ENCODE measurements at places on chromosomes 4 and X.
A peak's percentile ranks its signal among the peaks of the same experiment; 100 is the strongest.

GRCh38 chr4:147799986-147800555 is 68.2 kb downstream of the ARHGAP10 start:
- peak; percentile 66 for DNase-seq

DNA sequence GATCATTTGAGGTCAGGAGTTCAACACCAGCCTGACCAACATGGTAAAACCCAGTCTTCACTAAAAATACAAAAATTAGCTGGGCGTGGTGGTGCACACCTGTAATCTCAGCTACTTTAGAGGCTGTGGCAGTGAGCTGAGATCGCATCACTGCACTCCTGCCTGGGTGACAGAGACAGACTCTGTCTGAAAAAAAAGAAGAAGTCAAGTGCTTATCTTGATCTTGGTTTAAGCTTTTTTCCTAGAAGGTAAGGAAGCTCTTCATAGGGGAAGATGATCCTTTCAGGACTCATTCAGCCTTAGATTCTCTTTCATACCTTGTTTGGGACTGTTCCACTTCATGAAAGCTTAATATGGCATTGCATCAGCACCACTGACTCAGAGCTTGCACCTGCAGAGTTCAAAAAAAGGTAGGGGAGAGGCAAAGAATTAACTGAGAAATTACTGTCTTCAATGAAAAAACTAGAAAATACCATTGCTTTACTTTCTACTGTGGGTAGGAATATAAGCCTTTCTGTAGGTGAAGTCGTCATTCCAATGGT is 70.8 kb upstream of the EPGN start:
- DNase-seq, result no peak

GRCh38 chr4:110139815-110140214 is 58.6 kb downstream of the ELOVL6 start:
- DNase-seq, result no peak

DNA sequence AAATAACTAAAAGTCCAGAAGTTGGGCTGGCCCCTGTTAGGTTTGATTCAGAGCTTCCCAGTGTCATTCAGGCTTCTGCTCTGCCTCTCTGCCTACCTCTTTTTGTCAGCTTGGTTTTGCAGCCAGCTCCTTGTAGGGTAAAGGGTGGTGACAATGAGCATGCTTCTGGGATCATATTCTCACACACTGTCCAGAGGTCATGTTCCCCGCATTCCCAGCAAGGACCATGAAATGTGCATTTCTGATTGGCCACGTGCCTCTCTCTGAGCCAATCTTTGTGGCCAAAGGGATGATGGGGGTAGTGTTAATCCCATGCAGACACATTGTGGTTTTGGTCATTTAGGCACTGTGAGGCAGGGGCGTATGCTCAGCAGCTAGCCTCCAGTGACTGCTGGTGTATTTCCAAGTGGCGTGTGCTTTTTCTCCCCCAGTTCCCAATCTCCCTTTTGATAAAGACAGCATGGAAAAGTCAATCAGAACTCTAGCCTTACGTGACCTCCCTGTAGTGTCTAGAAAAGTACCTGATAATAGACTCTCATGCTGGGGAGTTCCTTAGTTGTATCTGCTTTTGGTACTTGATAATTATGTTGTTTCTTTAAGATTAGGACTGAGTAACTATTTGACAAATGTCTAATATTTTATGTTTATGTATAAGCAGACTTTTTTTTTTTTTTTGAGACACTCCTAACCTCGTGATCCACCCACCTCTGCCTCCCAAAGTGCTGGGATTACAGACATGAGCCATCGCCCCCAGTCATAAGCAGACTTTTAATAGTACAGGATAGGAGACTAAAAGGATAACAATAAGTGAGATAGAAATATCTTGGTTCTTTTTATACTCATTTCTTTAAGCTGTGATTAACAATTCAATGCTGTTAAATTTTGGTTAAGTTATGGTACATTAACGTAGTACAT is 57.8 kb downstream of the KIAA0232 start:
- DNase-seq, result peak; percentile 78

GRCh38 chr4:107901213-107901934 is 30.0 kb upstream of the CYP2U1 start:
- no peak for DNase-seq

DNA sequence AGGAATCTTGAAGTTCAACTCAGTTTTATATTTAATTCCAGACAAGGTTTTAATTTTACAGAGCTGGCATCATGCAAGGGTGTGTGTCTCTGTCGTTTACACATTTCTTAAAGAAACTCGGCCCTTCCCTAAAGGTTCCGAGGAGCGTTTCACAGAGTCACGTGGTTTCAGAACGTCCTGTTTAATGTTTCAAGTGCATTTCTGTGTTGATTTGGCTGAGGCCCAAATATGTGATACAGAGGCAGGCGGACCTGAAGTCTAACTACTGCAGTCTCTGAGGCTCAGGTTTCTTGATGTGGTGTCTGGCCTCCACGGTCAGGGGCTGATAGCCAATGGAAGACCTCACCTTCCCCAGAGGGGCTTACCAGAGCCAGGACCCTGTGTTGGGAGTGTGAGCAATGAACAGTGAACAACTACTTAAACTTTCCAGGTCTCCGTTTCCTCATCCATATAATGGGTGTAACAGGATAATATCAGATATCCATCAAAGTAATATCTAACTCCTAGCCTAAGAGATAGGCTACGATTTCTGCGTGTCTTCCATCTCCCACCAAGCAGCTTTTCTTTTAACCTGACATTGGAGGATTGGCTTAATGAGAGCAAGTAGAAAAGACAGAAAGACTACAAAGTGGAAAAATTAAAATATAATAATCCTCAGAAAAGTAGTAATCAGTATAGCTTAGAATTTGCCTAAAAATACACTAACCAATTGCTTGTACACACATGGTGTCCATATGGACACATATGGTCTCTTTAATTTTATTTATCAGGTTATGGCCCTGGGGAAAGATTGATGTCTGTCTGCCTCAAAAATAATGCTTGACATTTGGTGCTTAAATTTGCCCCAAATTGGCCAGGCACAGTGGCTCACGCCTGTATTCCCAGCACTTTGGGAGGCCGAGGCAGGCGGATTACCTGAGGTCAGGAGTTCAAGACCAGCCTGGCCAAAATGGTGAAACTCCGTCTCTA is 50.0 kb upstream of the TRIM2 start:
- DNase-seq, result peak; percentile 42

DNA sequence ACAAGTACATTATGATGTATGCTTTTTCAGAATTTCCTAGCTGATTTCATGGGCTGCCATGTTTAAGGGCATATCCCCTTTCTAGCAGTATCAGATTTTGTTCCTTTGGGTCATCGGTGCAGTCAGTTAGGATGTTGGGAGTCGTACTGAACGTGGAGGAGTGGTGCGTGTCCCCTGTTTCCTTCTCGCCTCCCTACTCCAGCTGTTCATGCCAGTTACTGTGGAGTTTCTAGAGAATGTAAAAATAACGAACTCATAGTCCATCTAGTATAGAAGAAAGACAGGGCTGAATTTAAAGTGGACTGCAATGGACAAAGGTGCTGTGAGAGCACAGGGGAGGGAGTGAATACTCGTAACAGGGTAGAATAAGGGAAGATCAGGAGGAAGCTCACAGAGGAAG is 111.3 kb downstream of the CEP135 start:
- no peak for DNase-seq

GRCh38 chrX:128460835-128461234 is 408.6 kb upstream of the ACTRT1 start:
- no peak for DNase-seq

- DNase-seq, result no peak
Observed at GRCh38 chr4:6696611-6697010, 2.9 kb downstream of the S100P start.

DNA sequence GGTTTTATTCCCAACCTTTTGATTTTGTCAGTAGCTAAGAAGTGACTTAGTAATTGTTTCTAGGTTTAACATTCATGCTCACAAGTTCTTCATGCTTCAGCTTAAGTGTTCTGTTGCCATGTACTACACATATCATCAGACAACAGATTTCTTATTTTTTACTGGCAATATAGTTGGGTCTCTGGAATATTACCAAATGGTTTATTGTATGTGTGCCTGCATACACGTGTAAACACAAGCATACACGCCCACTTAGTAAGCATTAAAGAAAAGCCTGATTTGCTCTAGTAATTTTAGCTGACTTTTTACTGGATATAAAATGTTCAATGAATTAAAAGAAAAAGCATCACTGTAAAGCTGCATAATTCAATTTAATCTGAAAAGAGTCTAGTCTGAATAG is 199.8 kb downstream of the CAMK2D start:
- no peak for DNase-seq

DNA sequence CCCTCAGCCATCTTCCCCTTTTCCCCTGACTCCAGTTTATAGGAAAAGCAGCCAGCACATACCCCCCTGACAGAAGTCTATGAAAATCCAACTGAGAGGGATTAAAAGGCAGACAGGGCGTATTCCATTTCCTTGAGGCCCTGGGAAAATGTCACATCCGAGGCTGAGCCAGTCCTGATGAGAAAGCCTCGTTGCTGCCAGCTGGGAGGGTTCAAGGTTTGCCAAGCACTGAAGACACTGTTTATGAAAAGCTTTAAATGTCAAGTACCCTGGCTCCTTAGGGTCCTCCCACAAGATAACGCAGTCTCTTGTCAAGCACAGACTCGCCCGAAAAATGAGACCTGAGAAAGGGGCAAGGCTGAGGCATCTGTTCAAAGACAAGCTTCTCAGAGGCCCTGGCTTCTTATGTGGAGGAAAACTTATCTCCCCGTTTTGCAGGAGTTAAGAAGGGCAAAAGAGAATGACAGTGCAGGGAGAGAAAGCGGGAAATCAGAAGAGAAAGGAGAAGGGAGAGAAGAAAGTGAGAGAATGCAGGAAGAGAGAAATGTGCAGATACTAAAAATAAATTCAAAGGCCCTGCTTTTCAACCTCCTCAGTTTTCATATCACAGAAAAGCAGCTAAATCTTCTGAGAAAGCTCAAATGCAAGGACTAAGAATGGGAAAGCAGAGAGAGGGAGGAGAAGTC is 44.7 kb downstream of the SCD5 start:
- DNase-seq, result peak; percentile 47

GRCh38 chr4:138263247-138263816 is 21.2 kb upstream of the SLC7A11 start:
- peak; percentile 18 for DNase-seq

- no peak for DNase-seq
Observed at GRCh38 chr4:159562366-159562765, 459.5 kb downstream of the RAPGEF2 start.

- DNase-seq, result peak; percentile 52
Observed at GRCh38 chr4:86223472-86223871, 136.4 kb downstream of the MAPK10 start.

GRCh38 chrX:9184211-9184610 is 150.3 kb upstream of the FAM9B start:
- DNase-seq, result no peak

GRCh38 chr4:74055096-74055495 is 16.6 kb upstream of the CXCL3 start:
- no peak for DNase-seq

GRCh38 chr4:144316869-144317268 is 176.4 kb upstream of the GYPA start:
- no peak for DNase-seq

DNA sequence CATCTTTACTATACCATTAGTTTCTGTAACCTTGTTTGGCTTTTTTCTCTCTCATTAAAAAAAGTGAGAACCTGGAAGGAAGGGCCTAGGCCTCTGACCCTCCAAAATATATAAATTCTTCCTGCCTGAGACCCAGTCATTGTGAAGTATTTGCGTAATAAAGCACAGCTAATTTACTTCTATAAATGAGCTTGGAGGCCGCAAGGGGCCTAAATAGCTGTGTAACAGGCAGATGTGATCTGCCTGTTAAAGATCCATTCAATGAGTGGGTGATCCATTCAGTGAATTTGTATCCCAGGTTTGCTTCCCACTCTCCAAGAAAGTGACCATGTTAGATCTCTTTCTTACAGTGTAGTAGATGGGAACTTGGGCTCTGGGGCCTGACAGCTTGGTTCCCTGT is 595 bp upstream of the PYURF start:
- no peak for DNase-seq

DNA sequence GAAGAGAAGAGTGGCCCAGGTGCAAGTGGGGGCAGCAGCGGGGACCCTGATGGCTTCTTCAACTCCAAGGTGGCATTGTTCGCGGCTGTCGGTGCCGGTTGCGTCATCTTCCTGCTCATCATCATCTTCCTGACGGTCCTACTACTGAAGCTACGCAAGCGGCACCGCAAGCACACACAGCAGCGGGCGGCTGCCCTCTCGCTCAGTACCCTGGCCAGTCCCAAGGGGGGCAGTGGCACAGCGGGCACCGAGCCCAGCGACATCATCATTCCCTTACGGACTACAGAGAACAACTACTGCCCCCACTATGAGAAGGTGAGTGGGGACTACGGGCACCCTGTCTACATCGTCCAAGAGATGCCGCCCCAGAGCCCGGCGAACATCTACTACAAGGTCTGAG is 11.4 kb downstream of the EFNB1 start:
- no peak for DNase-seq

GRCh38 chrX:153672531-153673427 is 834 bp downstream of the PNCK start:
- no peak for DNase-seq

GRCh38 chrX:25976683-25977310 is 161.3 kb upstream of the MAGEB18 start:
- DNase-seq, result no peak

DNA sequence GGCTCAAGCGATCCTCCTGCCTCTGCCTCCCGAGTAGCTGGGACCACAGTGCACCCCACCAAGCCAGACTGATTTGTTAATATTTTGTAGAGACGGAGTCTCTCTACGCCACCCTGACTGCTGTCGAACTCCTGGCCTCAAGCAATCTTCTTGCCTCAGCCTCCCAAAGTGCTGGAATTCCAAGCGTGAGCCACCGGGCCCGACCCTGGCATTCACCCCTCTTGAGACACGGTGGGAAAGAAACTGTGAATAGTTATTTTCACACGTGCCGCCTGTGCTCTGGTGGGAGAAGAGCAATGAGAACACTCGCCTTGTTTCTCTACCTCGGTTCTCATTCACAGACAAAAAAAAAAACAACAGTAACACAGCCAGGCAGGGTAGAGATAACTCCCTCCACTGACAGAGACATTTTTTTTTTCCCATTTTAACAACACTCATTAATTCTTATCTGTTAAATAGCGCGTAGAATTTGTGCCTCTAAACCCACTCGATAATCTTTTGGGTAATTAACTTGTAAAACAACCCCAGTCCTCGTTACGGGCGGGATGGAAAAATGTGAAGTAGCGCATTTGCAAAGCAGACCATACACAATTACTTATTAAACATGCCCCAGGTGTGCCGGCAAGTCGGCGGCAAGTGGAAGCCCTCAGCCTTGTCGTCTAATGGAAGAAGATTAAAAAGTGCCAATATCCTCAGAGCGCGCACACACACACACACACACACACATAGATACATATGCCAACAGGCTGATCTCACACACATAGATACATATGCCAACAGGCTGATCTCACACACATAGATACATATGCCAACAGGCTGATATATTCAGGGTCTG is 103.3 kb downstream of the DHRSX start:
- no peak for DNase-seq

- peak; percentile 1 for DNase-seq
Observed at GRCh38 chrX:46327566-46328115, 217.6 kb downstream of the ZNF674 start.

DNA sequence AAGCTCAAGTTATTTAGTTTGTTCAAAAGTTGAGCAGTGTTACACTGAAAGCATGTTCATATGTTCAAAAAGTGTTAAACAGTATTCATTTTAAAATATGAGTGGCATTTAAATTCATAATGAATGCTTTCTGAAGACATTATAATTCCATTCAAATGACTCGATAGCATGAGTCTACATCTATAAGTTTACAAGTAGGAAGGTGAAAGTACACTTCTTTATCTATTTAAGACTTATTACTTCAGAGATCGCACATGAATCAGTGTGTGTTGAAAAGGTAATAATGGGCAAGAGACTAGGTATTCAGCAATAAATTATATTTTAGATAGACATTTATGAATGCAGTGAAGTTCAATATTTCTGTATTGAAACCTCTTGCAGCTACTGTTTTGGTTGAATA is 456.1 kb downstream of the GRXCR1 start:
- no peak for DNase-seq

Data from mesenchymal stem cell (in vitro differentiated cells and primary cell).